A549 treated with GW870086 at 1 μM for 4 hours (cell line): ENCODE measurements at places on chromosomes 3 and 15. TPM values are rescaled to one million over a fixed set of nuclear protein-coding genes. Genes with fewer than 3 reads are reported as not detected.

TMEM212 gene
- total RNA-seq: not detected in 5 replicates

CYP1A2 gene
- 0.05 TPM in 1 of 5 replicates, not detected in the others for total RNA-seq

PIGZ gene
- 0.82 to 1.7 TPM (median 1.7 TPM) in 5 replicates for total RNA-seq

SPATA12 gene
- total RNA-seq: 0.25 to 0.44 TPM (median 0.39 TPM) in 5 replicates

ACP3 gene
- total RNA-seq: 0.03 TPM in 1 of 5 replicates, not detected in the others
